ENCODE measurements at places on chromosomes 7 and 10. TPM values are rescaled to one million over a fixed set of nuclear protein-coding genes. Genes with fewer than 3 reads are reported as not detected.
A peak's percentile ranks its signal among the peaks of the same experiment; 100 is the strongest.

DNA sequence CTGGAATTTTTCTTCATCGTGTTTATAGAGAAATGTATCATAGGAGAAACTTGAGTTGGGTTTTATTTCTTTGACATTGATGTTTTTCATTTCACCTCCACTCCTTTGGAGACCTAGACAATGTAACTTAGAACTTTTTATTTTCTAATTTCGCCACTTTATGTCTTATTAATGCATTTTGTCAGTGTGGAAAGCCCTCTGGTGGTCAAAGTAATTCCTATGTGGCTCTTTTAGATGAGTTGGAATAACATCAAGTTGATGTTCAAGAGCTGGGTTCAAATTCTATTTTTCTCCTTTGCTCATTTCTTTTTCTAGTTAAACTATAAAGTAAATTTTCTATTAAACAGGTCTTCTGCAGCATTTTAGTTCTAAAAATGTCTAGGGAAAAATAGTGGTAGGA lies 478.6 kb downstream of the LRMDA start:
- DNase-seq = no peak

DNA sequence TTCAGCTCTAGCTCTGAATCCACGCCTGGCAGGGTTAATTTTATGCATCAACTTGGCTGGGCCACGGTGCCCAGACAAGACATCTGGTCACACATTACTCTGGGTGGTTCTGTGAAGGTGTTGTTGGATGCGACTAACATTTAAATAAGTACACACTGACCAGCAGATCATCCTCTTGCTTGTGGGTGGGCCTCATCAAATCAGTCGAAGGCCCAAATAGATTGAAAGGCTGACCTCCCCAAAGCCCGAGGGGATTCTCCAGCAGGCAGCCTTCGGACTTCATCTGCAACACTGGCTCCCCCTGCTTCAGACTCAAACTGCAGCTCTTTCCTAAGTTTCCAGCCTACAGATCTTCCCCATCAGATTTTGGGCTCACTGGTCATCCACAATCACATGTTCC lies 53.6 kb downstream of the SFMBT2 start:
- DNase-seq = no peak

GRCh38 chr7:51288896-51289622 lies 27.6 kb downstream of the COBL start:
- DNase-seq = peak; percentile 45

DNA sequence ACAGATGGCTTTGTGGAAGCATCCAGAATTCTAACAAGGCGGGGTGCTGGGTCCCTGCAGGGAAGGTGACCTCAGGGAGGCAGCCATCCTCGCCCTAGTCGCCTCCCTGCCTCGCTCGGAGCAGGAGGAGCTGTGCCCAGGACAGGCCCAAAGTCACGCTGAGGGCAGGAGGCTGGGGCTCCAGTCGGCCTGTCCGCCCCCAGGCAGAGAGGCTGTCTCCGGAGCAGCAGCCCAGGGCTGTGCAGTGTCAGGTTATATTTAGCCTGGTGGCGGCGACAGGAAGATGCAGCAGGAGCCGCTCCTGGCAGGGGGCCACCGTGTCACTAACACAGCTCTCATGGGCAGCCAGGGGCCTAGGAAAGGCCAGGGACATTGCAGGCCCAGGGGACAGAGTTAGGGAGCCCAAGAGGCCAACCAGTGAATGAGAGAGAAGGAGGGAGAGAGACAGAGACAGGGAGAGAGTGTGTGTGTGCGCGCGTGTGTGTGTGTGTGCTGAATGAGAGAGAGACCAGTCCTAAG lies 13.5 kb downstream of the KCNH2 start:
- DNase-seq = no peak

DNA sequence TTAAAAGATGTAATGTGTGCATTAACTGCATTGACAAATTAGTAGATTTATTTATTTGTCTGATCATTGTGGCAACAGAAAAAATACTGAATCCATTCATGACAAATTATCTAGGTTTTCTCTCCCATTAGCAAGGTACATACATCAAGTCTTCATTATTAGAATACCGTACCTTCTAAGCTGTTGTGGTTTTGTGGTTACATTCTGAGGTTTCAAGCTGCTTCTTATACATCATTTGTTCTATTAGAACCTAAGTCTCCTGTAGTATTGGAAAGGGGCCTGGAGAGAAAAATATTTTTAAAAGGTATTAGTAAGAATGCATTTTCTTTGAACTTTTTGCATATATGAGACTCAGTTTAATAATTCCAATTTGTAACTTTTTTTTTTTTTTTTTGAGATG lies 26.3 kb upstream of the CACNB2 start:
- DNase-seq = no peak

- DNase-seq = no peak
Measured at GRCh38 chr7:19999681-20000080, 217.5 kb downstream of the MACC1 start.

DNA sequence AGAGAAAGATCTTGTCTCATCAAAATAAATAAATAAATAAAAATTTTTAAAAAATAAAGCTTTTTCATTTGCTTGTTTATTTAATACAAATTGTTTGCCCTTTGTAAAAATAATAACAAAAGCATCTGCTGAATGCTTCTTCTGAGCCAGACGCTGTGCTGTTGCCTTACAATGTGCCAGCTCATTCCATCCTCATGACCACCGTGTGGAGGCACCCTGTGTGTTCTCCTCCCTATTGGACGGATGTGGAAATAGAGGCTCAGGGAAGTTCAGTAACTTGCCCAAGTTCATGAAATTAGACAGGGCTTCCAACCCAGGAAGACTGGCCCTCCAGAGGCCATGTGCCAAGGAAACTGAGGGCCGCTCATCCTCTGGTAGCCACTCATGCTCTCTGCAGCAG lies 120.6 kb downstream of the SH3PXD2A start:
- DNase-seq = no peak

TEX36 gene
- not detected for total RNA-seq

All from dorsolateral prefrontal cortex (tissue), 122 donors.